ENCODE measurements at places on chromosomes 2 and 18.
A peak's percentile ranks its signal among the peaks of the same experiment; 100 is the strongest.

DNA sequence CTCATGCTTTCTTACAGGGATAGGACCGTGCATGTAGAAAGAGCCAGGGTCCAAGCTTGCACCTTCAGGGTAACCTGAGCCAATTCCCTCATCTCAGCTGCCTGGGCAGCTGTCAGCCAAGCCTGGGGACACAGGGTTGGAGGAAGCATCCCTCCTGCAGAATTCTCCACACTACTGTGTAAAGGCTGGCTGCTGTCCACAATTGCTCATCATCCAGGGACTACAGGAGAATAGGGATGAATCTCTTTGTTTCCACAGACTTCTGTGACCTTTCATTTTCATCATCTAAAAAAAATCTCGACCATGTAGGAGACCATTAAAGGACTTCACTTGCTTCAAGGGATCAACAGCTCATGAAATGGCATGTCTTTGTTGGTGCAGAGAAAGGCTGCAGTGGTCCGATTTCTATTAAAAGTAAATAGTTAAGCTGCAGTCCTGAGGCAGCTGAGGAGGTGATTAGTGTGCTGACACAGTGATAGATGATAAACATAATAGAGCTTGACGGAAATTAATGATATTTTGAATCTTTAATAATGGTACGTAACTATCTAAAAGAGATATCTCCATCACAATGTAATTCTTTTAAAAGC is 74.4 kb upstream of the COPS8 start:
- no peak for DNase-seq

DNA sequence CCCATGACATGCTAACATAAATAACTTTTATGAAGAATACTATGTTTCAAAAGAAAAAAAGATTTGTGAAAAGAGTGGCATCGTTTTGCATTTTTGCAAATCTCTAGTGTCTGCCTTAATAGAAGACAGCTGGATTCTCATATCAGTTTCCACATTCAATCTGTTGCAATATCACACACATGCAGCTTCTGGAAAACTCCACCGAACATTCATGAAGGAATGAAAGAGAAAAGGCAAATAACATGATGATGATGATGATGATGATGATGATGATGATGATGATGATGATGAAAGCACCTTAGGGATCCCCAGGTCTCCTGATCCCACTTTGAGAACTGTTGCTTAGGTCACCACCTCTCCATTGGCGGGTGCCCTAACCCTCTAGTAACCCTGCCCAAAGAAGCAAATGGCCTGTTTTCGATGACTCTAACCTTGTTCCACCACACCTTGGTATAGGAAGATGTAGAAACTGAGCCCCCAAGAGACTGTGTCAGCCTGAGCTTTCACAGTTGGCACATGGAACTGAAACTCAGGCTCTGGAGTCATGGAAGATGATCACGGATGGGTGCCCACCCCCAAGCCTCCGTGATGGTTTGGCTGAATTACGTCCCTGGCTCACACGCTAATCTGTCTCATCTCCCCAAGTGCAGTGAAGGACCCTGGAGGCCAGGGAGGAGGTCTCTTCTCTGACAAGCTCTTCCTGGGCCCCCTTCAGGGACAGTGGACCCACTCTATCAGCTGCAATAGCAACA is 80.1 kb upstream of the SMAD7 start:
- no peak for DNase-seq

GRCh38 chr2:26477126-26477910 is 606 bp downstream of the OTOF start:
- DNase-seq: peak; percentile 9

- no peak for DNase-seq
Measured at GRCh38 chr18:668260-668659, 10.8 kb downstream of the TYMS start.

DNA sequence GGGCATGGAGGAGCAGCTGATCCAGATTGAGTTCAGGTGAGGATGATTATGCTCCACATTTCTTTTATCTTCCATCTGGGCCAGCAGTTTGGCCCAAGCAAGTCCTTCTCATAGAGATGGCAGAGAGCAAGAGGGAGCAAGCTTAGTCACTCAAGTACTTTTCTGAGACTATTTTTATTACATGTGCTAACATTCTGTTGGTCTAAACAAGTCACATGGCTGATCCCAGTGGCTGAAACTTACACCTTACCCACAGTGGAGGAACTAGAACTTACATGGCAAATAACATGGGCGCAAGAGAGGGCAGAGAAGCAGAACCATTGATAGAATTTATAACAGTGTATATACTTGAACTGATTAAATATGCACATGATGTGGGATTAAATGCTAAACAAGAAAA is 105.7 kb downstream of the KYNU start:
- DNase-seq: no peak
